ENCODE measurements at places on chromosomes 3 and 15. TPM values are rescaled to one million over a fixed set of nuclear protein-coding genes. Genes with fewer than 3 reads are reported as not detected.

DNA sequence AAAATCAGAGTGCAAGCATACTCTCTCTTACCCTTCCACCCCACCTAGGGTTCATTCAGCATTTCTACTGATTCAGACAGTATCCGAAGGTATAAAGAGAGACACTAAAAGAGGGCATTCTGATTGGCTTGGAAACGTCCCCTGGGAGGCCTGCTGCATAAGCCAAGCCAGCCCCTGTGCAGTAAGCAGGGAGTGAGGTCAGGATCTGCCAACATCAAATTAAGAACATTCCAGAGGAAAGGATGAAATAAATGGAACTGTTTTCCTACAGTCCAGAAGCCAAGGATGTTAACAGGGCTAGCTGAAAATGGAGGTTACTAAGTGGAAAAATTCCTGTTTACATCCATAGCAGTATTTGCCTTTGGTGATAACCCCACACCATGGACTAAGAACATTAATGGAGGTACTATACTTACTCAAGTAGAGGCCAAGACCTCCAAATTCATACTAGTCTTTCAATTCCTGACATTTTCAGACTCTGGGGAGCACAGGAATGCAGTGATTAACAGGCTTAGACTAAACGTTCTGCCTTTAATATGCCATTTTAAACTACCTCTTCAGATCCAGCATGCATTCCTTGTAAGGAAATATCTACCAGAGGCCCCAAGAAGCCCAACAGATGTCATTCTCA is 34.5 kb downstream of the NPTN start:
- peaks cover 3% of the 10 kb centered on the region for H3K4me1 ChIP-seq
- no peak overlapping the region for H3K27ac ChIP-seq
- DNase-seq = no peak
- no peak overlapping the region for H3K4me3 ChIP-seq

GRCh38 chr3:118973050-118973449 is 61.6 kb downstream of the IGSF11 start:
- no peak for DNase-seq

DNA sequence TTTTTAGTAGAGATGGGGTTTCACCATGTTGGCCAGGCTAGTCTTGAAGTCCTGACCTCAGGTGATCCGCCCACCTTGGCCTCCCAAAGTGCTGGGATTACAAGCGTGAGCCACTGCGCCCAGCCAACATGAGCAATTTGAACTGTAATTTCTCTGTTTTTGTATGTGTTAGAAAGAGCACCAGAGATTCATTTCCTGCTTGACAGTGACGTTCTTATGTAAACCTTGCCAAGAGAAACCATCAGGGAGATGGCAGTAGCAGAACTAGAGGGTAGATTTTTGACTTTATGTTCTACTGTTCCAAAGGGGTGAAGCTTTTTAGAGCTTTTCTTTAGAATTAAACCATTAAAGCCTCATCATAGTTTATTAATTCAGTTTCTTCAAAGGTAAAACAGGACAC is 148.1 kb upstream of the UMPS start:
- H3K27ac ChIP-seq = no peak overlapping the region
- H3K27me3 ChIP-seq = no peaks in the 10 kb centered on the region
- no peak for DNase-seq

DNA sequence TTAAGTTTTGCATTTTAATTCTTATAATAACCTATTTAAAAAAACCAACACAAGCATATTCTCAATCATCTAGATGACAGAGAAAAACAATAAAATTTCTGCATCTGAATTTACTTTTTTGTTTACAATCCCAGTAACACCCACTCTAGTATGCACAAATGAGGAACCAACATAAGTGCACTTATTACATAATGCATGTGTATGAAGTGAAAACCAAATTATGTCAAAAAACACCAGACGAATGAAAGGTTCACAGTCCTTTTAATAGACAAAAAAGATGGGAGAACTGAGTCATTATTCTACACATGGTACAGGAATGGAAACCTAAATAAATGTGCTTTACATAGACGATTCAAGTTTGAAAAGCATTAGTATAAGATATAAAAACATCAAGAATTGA is 91.7 kb downstream of the NR1I2 start:
- no peak overlapping the region for H3K27ac ChIP-seq
- no peaks in the 10 kb centered on the region for H3K27me3 ChIP-seq
- H3K4me3 ChIP-seq = no peak overlapping the region
- DNase-seq = no peak
- no peaks in the 10 kb centered on the region for H3K4me1 ChIP-seq
- H3K36me3 ChIP-seq = no peaks in the 10 kb centered on the region

INSYN1 gene
- polyA plus RNA-seq = not detected

GRCh38 chr15:85625856-85626255 is 168.9 kb downstream of the KLHL25 start:
- H3K27me3 ChIP-seq = no peaks in the 10 kb centered on the region
- H3K27ac ChIP-seq = no peak overlapping the region
- H3K4me1 ChIP-seq = peaks cover 28% of the 10 kb centered on the region
- DNase-seq = no peak
- H3K4me3 ChIP-seq = no peak overlapping the region

GRCh38 chr3:20194793-20195460 is 8.9 kb upstream of the SGO1 start:
- H3K4me1 ChIP-seq = no peaks in the 10 kb centered on the region
- DNase-seq = no peak
- no peaks in the 10 kb centered on the region for H3K27me3 ChIP-seq

TNFSF10 gene
- 21.0 TPM for polyA plus RNA-seq

DNA sequence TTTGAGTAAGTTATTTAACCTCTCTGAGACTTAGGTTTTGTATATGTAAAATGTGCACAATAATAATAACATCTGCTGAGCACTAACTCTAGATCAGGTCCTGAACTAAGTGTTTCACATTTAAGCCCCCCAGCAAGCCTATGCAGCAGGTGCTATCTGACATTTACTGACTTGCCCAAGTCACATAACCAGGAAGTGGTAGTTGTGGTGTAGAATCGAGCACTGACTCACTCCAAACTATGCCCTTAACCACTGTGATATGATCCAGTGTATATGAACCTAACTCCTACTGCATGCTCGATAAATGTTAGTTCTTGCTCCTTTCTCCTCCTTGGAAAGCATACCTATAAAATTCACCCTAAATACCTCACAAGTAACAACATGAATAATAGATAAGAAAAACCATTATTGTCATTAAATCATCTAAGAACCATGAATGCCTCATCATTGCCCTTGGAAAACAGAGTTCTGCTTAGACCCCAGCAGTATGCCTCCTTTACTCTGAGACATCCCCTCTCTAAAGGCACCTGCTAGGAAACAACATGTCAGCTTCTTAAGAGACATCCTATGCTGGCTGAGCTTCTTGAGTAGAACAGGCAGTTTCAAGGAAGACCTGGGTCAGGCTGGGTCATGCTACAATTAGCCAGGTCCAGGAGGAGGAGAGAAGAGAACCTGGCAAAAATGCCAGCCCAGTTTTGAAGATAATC is 3.0 kb upstream of the SHC4 start:
- H3K27ac ChIP-seq = no peak overlapping the region
- H3K4me3 ChIP-seq = no peak overlapping the region
- no peak for DNase-seq
- peaks cover 23% of the 10 kb centered on the region for H3K4me1 ChIP-seq
- H3K36me3 ChIP-seq = no peaks in the 10 kb centered on the region
